ENCODE measurements at places on chromosomes 5 and 9. TPM values are rescaled to one million over a fixed set of nuclear protein-coding genes. Genes with fewer than 3 reads are reported as not detected.

- peak; percentile 27 for DNase-seq
These were observed 382.9 kb downstream of the GLIS3 start for GRCh38 chr9:3916984-3917383.

DNA sequence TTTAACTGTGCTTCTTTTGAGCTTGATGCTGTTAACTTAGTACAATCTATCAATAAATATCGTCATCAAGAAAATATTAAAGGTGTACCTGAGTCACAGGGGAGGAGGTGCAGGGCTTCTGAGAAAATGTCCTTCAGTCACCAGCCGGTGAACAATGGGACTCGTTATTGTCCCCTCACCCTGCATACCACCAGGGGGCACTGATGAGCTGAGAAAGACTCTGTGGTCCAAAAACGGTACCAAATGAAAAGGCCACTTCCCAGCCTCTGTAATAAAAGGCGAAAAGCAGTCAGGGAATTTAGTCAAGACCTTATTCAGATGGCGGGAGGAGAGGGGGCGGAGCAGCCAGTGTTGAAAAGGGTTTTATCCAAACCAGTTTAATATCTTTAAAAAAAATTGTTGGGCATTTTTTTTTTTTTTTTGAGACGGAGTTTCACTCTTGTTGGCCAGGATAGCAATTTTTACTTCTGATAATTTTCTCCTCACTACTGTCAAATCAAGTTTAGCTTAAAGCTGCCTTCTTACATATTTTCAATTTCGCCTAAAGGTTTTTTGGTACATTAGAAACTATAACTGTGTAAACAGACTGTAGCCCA, 271.9 kb upstream of the ADAMTS16 start:
- peak; percentile 41 for DNase-seq

DNA sequence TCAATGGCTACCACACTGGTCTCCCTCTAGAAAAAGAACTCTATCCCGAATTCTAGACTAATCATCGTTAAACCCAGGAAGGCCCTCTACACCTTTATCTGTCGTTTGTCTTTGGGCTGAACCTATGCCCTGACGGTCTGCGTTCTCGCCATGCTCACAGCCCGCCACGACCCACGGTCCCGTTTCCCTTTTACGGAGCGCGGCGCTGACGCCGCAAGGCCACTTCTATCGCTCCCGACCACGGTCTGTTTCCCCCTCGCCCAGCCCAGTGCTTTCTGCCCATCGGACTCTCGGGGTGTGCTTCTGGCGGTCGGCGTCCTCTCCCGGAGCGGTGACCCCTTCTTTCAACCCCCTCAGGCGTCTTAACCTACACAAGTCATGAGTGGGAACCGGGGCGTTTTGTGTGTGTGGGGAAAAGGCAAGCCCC, 974 bp downstream of the C9orf40 start:
- DNase-seq = peak; percentile 39

The PCDHGA2 gene
- total RNA-seq = 0.27 TPM

DNA sequence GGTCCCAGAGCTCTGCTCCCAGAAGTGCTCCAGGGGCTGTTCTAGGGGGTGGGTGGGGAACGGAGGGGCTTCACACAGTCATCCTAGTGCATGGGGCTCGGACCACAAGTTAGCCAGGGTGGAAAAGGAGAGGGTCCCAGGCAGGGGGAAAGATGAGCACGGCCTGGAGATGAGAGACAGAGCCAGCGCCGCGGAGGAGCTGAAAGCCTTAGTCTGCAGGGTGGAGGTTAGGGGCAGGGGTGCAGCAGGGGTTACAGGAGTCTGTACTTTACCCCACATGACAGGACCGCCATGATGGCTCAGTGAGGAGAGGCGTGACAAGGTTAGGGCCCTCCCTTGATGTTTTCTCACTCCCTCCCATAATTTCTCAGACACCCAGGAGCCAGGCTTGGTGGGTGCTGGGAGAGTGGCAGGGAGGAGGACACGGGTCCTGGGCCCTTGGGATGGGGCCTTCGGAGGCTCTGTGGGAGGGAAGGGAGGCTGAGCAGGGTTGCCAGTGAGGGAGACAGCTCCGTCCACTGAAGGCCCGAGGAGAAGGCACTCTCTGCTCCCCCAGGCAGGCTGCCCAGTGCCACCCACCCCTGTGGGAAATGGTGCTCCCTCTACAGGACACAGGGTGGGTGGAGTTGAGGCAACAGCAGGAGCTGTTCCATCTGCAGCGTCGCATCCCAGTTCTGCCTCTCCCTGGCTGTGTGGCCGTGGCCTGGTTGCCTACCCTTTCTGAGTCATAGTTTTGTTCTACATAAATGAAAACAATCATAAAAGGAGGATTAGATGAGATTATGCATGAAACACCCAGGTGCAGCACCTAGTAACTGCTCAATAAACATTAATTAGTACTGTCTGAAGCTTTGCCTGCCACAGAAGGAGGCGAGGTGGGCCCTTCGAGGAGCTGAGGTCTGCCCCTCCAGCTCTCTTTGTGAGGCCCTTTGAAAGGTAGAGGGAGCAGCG, 66.2 kb downstream of the NDST1 start:
- DNase-seq = no peak

DNA sequence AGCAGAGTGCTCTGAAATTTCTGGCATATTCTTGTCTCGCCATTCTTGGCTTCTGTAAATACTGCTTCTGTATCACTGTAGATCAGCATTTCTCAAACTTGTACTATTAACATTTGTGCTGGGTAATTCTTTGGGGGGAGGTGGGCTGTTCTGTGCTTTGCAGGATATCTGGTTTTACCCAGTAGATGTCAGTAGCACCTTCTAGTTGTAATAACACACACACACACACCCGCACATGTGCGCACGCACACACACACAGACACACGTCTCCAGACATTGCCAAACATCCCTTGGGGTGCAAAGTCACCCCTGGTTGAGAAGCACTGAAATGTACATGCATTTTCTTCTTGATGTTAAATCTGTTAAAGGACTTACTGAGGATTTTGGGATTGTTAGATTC, 304.1 kb downstream of the MAT2B start:
- no peak for DNase-seq

The SPATA31C2 gene
- not detected for total RNA-seq

The NINJ1 gene
- 31.5 TPM for total RNA-seq

DNA sequence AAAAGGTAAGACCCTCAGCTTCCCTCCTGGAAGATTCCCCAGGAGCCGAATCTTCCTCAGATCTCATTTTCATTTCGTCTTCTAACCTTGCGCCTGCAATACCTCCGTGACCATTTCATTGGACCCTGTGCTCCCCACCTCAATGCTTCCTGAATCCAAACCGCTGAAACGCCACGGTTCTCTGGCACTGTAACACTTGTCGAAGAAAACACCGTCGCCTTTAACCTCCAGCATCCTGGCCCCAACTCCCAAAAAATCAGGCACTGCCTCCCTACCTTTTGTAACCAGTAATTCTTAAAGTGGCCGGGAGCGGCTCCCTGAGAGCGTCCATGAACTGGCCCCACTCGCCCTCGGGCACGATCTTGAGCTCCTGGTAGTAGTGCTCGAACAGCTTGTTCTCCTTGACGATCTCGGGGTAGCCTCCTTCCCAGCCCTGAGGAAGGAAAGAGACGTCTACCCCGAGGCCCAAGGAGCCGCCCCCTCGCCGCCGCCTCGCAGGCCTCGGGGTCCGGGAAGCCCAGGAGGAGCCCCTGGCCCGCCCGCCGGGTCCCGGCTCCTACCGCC, 438 bp downstream of the NSUN2 start:
- DNase-seq = no peak

GRCh38 chr9:126894052-126894603, 20.5 kb upstream of the RALGPS1 start:
- DNase-seq = peak; percentile 24

The STC2 gene
- total RNA-seq = 48.6 TPM

- DNase-seq = no peak
These were observed 73.4 kb upstream of the BOD1 start for GRCh38 chr5:173689737-173690360.

GRCh38 chr9:122370303-122370702, 521 bp upstream of the PTGS1 start:
- DNase-seq = no peak

- peak; percentile 74 for DNase-seq
These were observed 11.2 kb downstream of the IER5L start for GRCh38 chr9:129166623-129167557.

Measured in HT1080 (cell line).